Ureter (tissue), 1 donor: ENCODE measurements at places on chromosomes 2 and 18. TPM values are rescaled to one million over a fixed set of nuclear protein-coding genes. Genes with fewer than 3 reads are reported as not detected.

HOXD4 gene
- total RNA-seq: 22.4 TPM

IL36RN gene
- total RNA-seq: not detected

UCN gene
- total RNA-seq: 0.68 TPM

APCDD1 gene
- total RNA-seq: 98.4 TPM

CROCC2 gene
- total RNA-seq: 0.23 TPM

SLC9A2 gene
- 21.1 TPM for total RNA-seq

RNF152 gene
- total RNA-seq: 52.9 TPM

SMYD1 gene
- total RNA-seq: not detected

CCDC150 gene
- total RNA-seq: 1.4 TPM

MC4R gene
- total RNA-seq: not detected

IL1RL2 gene
- total RNA-seq: 5.2 TPM

LYG2 gene
- not detected for total RNA-seq

PLCL1 gene
- total RNA-seq: 2.9 TPM
